Cardiac septum (tissue), 1 donor: ENCODE measurements at places on chromosomes 3 and 15. TPM values are rescaled to one million over a fixed set of nuclear protein-coding genes. Genes with fewer than 3 reads are reported as not detected.

- DNase-seq = no peak
These were observed 98.2 kb downstream of the TJP1 start for GRCh38 chr15:29724026-29724425.

DNA sequence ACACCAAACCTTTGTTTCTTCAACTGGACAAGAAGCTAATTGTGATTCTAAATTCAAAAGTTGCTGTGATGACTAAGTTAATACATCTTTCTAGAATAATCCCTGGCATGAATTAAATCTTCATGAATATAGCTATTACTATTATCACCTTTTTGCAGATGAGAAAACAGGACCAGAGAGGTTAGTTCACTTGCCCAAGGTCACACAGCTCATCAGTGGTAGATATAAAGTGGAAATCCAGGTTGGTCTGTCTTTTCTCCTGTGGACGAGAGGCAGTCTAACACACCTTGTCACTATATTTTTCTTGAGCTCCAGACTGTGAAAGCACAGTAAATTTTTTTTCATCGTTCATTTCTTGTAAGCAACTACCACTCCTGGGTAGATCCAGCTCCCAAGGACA, 247.6 kb upstream of the LRTM1 start:
- no peak for DNase-seq

GRCh38 chr3:153215497-153215896, 53.5 kb downstream of the RAP2B start:
- DNase-seq = no peak

DNA sequence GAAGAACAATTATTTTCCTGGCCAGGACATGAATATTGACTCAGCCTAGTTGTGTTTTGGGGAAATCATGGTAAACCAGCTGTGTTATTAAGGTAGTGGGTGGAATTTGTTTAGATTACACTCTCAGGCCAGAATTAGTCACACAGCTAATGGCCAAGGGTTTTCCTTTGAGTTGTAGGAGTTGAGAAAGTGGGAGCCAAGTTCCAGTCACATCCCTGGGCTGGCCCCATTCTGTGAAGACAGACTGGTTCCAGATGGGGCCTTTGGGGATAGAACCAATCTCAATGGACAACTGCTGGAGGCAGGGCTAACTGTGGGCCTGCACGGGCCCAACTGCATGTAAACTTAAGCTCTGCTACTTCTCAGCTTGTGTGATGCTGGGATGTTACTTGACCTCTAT, 1.4 kb upstream of the RASL12 start:
- no peak for DNase-seq

DNA sequence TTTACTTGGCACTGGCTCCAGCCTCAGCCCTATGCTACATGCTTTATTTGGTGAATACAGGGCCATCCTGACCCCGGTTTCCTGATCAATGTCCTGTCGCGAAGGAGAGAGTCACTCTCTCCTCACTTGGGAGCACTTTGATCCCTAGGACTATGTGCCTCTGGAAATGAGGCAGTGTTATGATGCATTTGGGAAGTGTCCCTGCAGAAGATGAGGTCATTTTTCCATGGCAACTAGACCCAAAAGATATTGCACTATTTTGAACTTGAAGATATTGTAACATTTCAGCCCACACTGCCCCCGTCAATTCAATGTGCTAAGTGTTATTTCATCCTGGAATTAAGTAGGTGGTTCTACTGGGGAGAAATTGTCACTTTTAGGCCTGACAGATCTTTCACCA, 68.0 kb downstream of the LRRK1 start:
- DNase-seq = no peak

WWTR1 gene
- 82.7 TPM for total RNA-seq

P2RY14 gene
- 1.6 TPM for total RNA-seq
